ENCODE measurements at places on chromosomes 6 and 20.

DNA sequence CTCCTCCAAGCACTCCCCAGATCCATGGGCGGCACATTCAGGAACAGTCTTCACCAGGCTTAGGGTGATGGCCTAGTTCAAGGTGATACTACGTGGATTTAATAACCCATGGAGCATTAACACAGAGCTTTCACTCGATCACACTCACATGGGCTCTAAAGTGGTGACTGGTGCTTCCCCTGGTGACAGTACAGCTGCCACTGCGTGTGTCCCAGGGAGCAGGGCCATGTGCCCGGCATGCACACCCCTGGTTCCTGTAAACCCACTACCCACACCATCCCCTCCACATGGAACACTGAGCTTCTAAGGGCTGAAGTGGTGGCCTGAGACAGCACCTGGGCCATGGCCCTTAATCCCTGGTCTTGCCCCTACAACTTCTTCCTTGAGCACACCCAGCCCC is 27.8 kb upstream of the APMAP start:
- peak overlapping the region; percentile 49 for H3K27ac ChIP-seq
- no peak overlapping the region for H3K4me3 ChIP-seq
- DNase-seq: no peak
- peaks cover 18% of the 10 kb centered on the region for H3K4me1 ChIP-seq

GRCh38 chr20:44856856-44857448 is 28.6 kb upstream of the YWHAB start:
- no peak for DNase-seq
- no peaks in the 10 kb centered on the region for H3K36me3 ChIP-seq
- H3K27ac ChIP-seq: no peak overlapping the region
- no peak overlapping the region for H3K4me3 ChIP-seq
- peaks cover 1% of the 10 kb centered on the region for H3K4me1 ChIP-seq

GRCh38 chr6:4727671-4728435 is 48.4 kb upstream of the CDYL start:
- no peaks in the 10 kb centered on the region for H3K36me3 ChIP-seq
- H3K4me1 ChIP-seq: peaks cover 8% of the 10 kb centered on the region
- no peak overlapping the region for H3K4me3 ChIP-seq

DNA sequence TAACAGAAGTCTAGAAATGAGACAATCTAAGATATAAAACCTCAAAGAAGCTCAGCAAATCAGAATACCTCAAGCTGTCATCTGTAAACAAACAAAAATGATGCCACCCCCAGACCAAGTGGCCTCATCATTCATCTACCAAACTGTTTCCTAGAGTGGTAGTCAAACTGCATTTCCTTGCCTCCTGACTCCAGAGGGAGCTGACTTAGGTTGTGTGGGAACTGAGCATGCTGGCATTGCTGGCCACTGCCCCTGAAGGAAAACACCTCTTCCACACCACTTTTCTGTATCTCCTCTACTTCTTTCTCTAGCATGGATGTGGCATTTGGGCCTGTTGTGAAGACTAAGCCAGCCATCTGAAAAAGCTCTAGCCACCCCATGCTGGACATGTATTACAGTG is 56.3 kb downstream of the ZHX3 start:
- DNase-seq: no peak
- no peak overlapping the region for H3K27ac ChIP-seq
- no peaks in the 10 kb centered on the region for H3K27me3 ChIP-seq
- H3K36me3 ChIP-seq: no peaks in the 10 kb centered on the region

DNA sequence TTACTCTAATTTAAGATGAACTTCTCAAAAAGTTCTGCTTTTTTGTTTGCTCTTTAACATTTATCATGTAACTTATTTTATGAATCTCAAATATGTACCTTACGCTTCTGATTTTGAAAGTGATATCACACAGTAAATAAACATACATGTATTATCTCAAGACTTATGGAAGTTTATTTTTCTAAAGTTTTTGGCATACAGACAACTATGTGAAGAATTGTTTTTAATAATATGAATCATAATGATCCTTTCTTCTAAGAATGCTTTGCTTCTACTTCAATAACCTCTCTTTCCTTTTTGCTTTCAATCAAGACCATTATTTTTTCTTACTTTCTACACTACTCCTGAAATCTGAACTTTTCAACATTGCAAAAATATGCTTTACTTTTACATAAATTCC is 816.4 kb downstream of the EYS start:
- H3K4me3 ChIP-seq: no peak overlapping the region
- no peak overlapping the region for H3K27ac ChIP-seq
- H3K4me1 ChIP-seq: no peaks in the 10 kb centered on the region
- no peak for DNase-seq
- no peaks in the 10 kb centered on the region for H3K36me3 ChIP-seq

GRCh38 chr6:154537511-154538325 is 27.2 kb upstream of the CNKSR3 start:
- H3K4me1 ChIP-seq: no peaks in the 10 kb centered on the region
- H3K4me3 ChIP-seq: no peak overlapping the region
- peaks cover 17% of the 10 kb centered on the region for H3K27me3 ChIP-seq
- no peaks in the 10 kb centered on the region for H3K36me3 ChIP-seq
- H3K27ac ChIP-seq: no peak overlapping the region
